ENCODE measurements at places on chromosomes 12 and 14. TPM values are rescaled to one million over a fixed set of nuclear protein-coding genes. Genes with fewer than 3 reads are reported as not detected.

DGKA gene
- 23.8 TPM for total RNA-seq

KRT77 gene
- total RNA-seq = not detected

SYT1 gene
- 0.37 TPM for total RNA-seq

KLHL33 gene
- total RNA-seq = 0.09 TPM

PAPOLA gene
- 91.6 TPM for total RNA-seq

DCN gene
- 48.2 TPM for total RNA-seq

INHBE gene
- total RNA-seq = 0.24 TPM

- no peak for DNase-seq
Observed at GRCh38 chr14:36439766-36440165, 80.3 kb downstream of the NKX2-1 start.

DNA sequence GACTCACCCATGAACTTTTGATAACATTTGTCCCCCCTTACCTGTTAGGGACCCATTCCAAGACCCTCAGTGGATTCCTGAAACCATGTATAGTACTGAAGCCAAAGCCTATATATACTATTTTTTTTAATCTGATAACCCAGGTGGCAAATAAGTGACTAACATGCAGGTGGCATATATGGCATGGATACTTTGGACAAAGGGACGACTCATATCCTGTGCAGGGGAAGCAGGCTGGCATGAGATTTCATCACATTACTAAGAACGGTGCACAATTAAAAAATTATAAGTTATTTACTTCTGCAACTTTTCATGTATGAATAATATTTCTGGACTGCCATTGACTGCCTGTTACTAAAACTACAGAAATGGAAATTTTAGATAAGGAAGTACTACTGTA, 880.1 kb upstream of the FBXO33 start:
- no peak for DNase-seq

- DNase-seq = no peak
Observed at GRCh38 chr12:57196439-57196838, 20.2 kb upstream of the NXPH4 start.

DNA sequence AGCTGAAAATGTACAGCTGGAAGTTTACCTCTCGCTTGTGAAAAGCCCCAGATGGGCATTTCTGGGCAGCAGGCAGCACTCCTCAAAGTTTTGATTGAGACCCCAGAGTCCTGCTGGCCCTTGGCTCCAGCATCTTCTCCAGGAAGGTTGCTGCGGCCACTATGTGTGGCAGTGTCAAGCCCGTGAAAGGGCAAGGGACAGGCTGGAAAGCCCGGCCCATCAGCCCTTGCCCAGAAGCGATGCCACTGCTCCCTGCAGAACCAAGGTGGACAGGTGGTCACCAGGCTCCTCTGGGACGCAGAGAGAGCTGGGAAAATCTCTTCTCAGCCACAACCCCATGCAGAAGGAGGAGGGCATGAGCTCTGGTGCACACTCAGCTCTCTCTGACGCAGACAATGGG, 73.5 kb upstream of the BCL11B start:
- DNase-seq = no peak

Data from pancreas (tissue), 10 donors.